ENCODE measurements at places on chromosomes 3 and 15.

DNA sequence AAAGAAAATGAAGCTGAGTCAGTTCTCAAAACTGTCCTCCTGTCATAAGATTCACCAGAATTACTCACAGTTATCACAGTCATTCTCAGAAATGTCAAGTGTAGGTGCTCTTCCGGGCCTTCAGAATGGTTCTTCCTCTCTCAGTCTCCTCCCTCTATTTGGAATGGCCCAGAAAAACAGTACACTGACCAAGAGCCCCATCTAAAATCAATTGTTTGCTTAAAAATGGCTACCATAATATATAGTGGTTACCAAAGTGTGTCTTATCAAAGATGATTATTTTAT lies 99.8 kb downstream of the MECOM start:
- no peak for DNase-seq

GRCh38 chr3:113423699-113424098 lies 17.6 kb downstream of the CFAP44 start:
- no peak for DNase-seq

- DNase-seq: no peak
Measured at GRCh38 chr3:86379280-86379679, 611.7 kb downstream of the VGLL3 start.

DNA sequence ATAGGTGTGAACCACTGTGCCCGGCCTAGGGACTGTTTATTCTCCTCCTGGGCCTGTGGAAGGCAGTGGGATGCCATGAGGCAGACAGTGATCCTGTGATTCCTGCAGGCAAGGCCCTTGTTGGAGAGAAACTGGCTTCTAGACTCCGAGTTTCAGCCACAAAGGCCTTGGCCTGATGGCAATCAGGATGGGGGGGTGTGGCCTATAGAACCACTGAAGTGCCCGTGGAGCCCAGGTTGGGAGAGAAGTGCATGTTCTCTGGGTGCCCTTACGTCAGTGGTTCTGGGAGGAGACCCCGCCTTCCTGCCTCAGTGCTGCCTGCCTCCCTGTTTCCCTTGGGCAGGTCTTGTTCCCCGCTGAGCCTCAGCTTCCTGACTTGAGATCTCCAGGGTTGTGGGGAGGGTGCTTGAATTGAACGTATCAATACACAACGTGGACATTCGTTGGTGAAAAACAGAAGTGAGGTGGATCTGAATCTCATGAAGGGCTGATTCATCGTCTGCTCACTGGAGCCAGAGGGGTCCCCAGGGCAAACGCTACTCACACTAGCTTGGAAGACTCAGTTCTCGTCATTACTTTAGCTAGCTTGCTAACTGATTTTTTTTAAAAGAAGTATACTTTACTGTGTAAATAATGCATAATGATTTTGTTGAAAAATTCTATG lies 31.8 kb downstream of the IRAK2 start:
- DNase-seq: no peak

DNA sequence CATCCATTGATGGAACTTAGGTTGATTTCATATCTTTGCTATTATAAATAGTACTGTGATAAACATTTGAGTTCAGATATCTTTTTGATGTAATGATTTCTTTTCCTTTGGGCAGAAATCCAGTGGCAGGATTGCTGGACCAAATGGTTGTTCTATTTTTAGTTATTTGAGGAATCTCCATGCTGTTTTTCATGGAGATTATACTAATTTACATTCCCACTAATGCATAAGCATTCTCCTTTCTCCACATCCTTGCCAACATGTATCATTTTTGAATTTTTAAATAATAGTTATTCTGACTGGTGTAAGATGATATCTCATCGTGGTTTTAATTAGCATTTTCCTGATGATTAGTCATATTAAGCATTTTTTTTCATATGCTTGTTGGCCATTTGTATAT lies 144.0 kb upstream of the SUCLG2 start:
- no peak for DNase-seq

GRCh38 chr15:25793354-25794050 lies 69.6 kb downstream of the ATP10A start:
- DNase-seq: no peak

DNA sequence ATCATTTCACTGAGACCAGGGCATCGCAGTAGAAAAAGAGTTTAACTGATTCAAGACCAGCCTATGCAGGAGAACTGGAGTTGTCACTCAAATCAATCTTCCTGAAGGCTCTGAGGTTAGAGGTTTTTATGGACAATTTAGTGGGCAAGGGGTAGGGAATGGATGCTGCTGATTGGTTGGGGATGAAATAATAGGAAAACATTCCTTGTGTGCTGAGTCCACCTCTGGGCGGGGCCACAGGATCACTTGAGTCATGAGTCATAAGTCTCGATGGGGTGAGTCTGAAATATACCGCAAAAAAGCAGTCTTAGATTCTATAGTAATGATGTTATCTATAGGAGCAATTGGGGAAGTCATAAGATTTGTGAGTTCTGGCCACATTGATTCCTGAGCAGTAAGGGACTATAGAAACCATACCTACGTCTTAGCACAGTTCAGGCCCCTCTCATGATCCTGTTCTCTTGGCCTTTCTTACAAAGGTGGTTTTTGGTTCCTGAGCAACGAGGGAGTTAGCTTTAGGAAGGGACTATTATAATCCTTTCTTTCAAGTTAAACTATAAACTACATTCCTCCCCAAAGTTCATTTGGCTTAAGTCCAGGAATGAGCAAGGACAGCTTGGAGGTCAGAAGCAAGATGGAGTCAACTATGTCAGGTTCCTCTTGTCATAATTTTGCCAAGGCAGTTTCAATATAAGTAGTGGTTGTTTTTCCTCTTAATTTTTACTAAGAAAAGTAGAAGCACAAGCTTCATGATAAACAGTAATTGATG lies 2.7 kb upstream of the OPA1 start:
- DNase-seq: no peak

DNA sequence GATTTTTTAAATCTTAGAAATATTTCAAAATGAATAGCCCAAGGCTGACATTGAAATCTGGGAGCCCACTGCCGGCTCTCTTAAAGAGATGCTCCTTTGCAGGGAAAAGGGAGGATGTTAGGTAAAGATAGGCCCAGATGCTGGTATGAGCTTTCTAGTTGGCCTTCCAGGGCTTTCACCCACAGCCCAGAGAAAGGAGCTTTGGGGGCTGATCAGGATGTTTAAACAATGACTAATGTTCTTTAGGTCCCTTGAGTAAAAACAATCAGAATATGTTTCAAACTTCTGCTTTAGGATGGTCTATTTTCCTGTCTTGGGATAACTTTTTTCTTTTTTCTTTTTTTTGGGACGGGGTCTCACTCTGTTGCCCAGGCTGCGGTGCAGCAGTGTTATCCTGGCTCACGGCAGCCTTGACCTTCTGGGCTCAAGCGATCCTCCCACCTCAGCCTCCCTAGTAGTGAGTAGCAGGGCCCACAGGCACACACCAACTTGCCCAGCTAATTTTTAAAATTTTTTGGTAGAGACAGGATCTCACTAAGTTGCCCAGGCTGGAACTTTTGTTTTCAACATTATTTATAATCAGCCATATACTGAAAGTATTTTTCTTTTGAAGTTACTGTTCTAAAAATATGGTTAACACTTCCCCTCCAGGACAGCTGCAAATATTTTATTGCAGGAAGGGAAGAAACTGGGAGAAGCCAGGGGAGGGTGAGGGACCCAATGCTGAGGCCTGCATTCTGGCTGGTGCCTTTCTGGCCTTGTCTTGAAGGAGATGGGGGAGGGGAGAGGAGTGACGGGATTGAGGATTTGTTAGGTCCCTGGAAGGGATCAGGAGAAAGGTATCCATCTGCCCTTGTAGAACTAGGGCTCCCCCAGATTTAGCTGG lies 70.1 kb downstream of the TRAK1 start:
- DNase-seq: no peak

DNA sequence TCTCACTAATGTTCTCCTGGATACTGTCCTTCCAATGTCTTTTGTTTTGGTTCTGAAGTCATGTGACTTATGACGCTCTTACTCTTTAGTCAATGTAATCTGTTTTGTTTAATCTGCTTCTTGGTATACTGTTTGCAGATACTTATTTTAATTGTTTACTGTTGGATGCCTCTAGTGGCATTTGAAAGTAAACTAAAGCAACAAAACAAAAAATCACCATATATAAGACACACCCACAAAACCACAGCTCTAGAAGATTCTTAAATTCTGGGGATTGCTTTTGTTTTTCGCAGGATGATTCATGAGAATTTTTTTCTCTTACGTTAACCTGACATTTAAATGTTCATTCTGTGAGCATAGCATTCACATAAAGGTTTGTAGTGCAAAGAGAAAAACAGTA lies 16.8 kb downstream of the SLC25A26 start:
- DNase-seq: no peak

GRCh38 chr15:31510057-31510456 lies 183.4 kb downstream of the KLF13 start:
- DNase-seq: no peak

All from stimulated activated CD8-positive, alpha-beta memory T cell treated with anti-CD3 and anti-CD28 coated beads, Interleukin-15, amount 100 ng/mL, for 1 hour (primary cell).